Motor neuron (in vitro differentiated cells): ENCODE measurements at places on chromosomes 6 and 20. TPM values are rescaled to one million over a fixed set of nuclear protein-coding genes. Genes with fewer than 3 reads are reported as not detected.

Gene CDC25B
- 8.0 and 9.8 TPM in 2 replicates for total RNA-seq

Gene OVOL2
- not detected in 2 replicates for total RNA-seq

Gene NHSL1
- total RNA-seq, result 7.0 and 8.2 TPM in 2 replicates

Gene SPATA25
- 2.9 and 3.5 TPM in 2 replicates for total RNA-seq

Gene ARG1
- 0.65 TPM in 1 of 2 replicates, not detected in the other for total RNA-seq

Gene THBS2
- total RNA-seq, result 19.0 and 19.4 TPM in 2 replicates

Gene FOXQ1
- total RNA-seq, result not detected in 2 replicates

Gene RHAG
- not detected in 2 replicates for total RNA-seq

Gene ZNF292
- 57.7 and 59.1 TPM in 2 replicates for total RNA-seq

Gene LAMA2
- 232 and 327 TPM in 2 replicates for total RNA-seq

Gene GLP1R
- total RNA-seq, result 0.14 and 0.15 TPM in 2 replicates

Gene TOX2
- total RNA-seq, result 17.3 and 17.4 TPM in 2 replicates

Gene GJA10
- total RNA-seq, result 0.89 TPM in 1 of 2 replicates, not detected in the other

Gene PLN
- total RNA-seq, result 3.6 and 4.4 TPM in 2 replicates

Gene PCSK2
- 7.1 and 7.4 TPM in 2 replicates for total RNA-seq

Gene IMPG1
- 0.43 and 0.75 TPM in 2 replicates for total RNA-seq

Gene BCL2L1
- 78.9 and 80.9 TPM in 2 replicates for total RNA-seq
